Fibroblast of skin of abdomen (primary cell): ENCODE measurements at places on chromosomes 11 and 22.
A peak's percentile ranks its signal among the peaks of the same experiment; 100 is the strongest.

- no peak for DNase-seq
These were observed 30.6 kb downstream of the MMP13 start for GRCh38 chr11:102924851-102925380.

DNA sequence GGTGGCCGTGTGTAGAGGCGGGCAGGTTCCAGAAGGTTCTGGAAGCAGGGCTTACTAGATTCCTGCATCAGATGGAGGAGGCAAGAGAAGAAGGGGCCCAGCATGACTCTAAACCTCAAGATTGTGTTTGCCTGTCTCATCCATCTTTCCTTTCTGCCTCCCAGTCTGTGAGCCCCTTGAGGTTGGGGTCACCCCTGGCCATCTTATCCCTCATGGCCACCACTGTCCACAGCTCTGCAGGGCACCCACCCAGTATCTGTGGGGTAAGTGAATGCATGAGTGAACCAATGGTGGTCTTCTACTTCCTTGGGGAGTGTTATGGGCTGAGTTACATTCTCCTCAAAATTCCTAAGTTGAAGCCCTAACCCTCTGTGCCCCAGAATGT is 79.3 kb downstream of the MYEOV start:
- no peak for DNase-seq

DNA sequence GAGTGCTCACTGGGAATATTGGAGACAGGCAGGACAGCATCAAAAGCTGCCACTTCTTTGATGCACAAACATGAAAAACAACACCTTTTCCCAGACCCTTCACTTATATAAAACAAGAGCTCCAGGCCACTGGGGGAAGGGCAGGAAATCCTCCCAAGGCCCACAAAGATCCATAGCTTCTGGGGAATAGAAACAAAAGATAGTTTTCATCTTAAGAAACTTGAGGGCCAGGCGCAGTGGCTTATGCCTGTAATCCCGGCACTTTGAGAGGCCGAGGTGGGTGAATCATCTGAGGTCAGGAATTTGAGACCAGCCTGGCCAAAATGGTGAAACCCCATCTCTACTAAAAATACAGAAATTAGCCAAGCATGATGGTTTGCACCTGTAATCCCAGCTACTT is 15.3 kb downstream of the RTL6 start:
- DNase-seq, result peak; percentile 16

DNA sequence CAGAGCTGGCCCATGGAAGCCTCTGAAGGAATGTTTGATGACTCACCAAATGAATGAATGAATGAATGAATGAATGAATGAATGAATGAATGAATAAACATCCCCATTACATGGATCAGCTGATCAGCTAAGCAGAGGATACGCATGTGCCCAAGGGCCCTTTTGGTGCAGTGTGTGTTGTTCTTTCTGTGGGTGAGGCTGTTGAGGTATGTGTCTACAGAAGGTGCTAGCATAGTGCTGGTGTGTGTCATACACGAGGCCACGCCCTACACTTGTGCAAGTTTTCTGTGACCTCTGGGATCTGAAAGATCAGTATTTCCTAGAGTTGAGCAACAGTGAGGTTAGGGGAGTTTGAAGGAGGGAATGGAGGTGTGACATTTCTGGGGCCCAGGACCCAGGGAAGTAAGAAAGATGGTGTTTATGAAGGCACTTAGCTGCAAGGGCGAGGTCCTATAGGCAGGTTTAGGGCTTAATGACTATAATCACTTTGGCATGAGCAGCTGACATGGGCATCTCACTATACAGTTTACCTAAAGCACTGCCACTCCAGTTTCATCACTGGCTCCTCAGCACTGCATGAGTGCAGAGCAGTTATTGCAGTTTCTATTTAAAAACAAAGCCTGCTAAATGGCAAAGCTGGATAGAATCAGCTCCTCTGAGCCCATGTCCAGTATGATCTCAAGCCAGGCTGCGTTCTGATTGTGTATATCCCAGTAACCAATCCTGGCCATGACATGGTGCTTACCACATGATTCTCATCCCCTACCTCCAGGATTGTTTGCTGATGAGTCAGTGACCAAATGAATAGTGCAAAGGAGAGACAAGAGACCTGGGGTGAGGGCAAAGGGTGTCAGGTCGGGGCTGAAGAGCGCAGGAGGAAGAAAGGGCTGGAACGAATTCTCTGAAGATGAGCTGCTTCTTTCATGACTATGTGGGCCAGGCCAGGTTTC is 36.4 kb upstream of the E2F8 start:
- DNase-seq, result no peak

- DNase-seq, result no peak
These were observed 1398.1 kb downstream of the BRD1 start for GRCh38 chr22:48429446-48430020.
